ENCODE measurements at places on chromosomes 12 and 14.

- DNase-seq = no peak
Observed at GRCh38 chr14:90168425-90169105, 87.8 kb upstream of the PSMC1 start.

- DNase-seq = no peak
Observed at GRCh38 chr12:72610342-72610741, 338.2 kb downstream of the TRHDE start.

DNA sequence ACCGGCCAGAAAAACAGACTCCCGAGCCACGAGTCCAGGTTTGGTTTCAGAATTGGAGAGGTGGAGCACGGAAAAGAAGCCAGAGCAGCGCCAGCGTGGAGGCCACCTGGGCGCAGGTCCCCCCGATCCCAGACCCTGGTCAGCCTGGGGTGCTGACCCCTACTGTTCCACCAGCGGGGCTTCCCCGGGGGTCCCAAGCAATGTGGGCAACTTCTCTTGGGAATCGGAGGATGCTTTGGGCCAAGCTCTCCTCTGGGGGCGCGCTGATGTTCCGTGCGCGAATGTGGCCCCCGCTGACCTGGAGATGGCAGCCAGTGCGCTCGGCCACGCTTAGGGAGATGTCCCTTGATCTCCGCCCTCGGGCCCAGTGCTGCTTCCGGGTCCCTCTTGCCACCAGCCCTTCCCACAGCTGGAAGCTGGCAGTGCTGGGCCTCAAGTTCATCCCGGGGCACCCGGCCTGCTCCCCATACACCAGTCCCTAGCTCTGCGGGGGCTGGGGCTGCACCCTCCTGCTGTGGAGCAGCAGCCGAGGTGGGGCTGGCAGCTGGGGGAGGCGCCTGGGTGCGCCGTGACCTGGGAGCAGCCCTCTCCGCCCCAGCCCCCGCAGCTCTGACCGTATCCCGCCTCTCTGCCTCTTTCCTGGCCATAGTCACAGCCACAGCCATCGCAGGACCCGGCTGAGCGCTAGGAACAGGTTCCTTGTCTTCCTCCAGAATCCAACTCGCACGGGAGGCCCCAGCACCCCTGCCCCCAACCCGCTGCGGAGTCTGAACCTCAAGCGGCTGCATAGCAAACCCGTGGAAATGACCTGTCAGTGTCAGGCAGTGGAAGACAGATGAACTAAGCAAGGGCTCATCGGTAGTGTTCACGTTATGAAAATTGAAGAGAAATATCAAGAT is 91.2 kb downstream of the RCOR1 start:
- DNase-seq = no peak

GRCh38 chr14:95569440-95569839 is 34.6 kb downstream of the GLRX5 start:
- no peak for DNase-seq
